ENCODE measurements at places on chromosomes 11 and 22.

- no peak for DNase-seq
These were observed 14.0 kb downstream of the EP300 start for GRCh38 chr22:41106122-41106968.

DNA sequence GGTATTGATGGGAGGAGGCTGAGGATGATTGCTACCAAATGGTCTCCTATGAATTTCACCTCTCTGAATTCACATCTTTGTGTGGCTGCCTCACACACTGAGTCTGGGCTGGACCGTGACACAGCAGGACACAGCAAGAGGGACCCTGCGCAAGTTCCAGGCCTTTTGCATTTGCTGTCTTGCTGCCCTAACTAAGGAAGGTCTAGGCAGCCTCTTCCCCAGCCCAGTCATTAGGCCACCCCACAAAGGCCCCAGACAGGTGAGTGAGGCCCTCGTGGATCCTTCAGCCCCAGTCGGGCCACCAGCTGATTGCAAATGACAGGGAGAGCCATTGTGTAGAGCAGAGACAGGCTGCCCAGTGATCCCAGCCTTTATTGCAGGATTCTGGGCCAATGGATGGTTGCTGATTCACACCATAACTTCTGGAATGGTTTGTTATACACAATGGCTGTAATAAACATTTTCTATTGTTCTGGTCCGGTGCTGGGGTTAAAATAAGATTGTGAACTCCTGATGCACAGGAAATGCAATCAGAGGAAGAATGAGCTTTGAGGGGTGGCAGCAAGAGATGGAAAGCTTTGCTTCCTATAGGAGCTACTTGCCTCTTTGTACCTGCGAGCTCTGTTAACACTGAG, 28.5 kb upstream of the CSNK2A3 start:
- DNase-seq = no peak

DNA sequence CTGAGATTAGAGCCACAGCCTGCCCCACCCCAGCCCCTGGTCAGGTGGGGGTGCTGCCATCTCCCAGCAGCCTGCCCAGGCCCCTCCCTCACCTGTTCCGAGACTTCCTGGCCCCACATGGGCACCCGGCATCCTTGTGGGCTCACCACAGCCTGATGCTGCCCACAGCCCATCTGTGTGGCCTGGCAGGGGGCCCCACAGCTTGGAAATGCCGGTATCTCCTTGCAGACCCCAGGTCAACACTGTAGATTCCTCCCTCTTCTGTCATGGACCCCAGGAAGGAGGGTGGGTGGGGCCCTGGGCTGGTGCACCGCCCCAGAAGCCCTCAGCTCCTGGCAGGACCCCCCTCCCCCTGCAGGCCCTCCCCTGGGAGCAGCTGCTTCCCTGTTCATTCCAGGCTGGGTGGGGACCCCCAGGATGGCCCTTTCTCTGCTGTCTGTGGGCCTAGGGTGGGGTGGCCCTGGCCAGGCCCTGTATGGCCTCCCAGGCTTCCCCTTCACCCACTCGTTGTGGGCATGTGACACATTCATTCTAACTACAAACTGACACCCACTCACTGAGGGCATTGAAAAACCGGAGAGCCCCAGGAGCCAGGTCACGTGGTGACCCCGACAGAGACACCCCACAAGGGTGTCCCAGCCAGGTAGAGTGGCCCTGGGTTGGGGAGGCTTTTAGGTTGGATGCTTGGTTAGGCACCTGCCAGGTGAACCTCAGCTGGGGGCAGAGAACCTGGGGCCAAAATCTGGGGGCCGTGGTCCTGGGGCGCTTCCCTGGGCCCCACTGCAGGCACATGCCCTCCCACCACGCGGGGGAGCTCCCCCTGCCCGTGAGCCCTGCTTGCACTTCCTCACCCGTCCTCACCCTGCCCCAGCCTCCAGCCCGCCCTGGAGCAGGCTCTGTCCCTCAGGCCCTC, 44.1 kb upstream of the CCDC188 start:
- no peak for DNase-seq

GRCh38 chr11:106311531-106312230, 234.2 kb downstream of the AASDHPPT start:
- no peak for DNase-seq

DNA sequence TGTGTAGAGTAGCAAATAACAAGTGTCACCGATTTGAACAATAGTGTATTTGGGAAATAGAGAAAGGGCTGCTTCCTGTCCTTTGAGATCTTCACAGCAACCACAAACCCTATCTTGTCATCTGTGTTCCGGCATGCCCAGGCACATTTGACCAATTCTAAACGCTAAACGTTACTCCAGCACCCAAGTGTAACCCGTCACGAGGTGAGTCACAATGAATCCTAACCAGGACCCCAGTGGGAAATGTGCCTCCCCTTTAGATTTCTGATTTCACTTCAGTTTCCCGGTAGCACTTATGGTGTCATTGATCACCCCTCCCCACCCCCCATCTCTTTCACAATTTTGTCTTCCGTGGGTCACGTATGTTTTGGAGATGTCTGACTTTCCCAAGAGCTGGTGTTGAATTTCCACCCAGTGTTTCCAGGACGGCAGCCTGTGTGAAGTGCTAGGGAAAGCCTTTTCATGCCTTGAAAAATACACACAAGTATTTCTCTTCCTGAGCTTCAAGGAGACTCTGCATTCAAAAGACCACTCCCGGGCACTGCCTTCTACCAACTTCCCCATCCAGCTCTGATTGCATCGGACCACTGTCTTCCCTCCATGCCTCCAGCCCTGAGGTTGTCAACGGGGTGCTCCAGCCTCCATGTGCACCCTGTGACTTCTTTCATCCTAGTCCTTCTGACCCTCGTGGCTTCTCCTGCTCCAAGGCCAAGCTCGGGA, 10.5 kb upstream of the C11orf24 start:
- peak; percentile 76 for DNase-seq

DNA sequence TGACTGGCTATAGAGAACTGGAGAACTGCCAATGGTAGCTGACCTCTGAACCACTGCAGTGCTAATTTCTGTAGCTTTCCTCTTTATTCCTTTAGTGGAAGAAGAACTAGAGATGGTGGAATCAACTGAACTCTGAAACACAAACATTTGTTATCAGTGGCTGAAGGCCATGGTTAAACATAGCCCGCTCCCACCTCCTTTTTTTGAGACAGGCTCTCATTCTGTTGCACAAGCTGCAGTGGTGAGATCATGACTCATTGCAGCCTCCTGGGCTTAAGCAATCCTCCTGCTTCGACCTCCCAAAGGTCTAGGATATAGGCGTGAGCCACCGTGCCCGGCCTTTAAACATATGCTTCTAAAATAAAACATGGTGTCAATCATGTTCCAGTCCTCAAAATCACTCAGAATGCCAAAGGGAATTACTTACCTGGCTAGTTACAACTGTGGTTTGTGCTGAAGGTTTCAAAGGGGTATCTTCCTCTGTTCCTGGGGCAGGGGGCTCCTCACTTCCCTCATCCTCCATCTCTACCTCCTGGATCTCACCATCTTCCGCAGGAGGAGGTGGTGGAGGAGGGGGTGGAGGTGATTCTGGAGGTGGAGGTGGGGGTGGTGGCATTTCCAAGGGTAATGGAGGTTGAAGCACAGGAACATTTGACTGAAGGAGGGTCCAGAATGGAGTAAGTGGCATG, 9.0 kb upstream of the AGBL2 start:
- DNase-seq = no peak

GRCh38 chr11:63536669-63537292, at the start of gene PLAAT4:
TSS of gene PLAAT4 (plus strand) at chr11:63536808. CDS start at chr11:63536869, 61 bp downstream.
- DNase-seq = peak; percentile 73

DNA sequence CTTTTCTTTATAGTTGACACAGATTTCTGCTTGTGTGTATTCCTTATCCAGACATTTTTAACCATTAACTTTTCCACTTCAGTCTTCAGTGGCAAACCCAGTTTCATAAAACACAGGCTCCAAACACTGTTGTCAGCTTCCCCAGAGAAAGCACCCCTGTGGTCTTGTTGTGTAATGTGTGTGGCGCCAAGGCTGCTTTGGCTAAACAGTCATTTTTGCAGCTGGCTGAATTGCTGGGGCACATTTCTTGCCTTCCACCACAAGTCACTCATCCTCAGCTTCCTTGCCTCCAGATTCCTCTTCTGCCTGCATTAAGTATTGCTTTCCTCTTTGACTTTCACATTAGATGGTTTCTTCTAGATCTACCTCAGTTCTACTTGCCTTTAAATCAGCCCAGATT, 40.5 kb downstream of the ARHGAP1 start:
- no peak for DNase-seq

- DNase-seq = no peak
These were observed 1.8 kb downstream of the FUT4 start for GRCh38 chr11:94545264-94546161.

DNA sequence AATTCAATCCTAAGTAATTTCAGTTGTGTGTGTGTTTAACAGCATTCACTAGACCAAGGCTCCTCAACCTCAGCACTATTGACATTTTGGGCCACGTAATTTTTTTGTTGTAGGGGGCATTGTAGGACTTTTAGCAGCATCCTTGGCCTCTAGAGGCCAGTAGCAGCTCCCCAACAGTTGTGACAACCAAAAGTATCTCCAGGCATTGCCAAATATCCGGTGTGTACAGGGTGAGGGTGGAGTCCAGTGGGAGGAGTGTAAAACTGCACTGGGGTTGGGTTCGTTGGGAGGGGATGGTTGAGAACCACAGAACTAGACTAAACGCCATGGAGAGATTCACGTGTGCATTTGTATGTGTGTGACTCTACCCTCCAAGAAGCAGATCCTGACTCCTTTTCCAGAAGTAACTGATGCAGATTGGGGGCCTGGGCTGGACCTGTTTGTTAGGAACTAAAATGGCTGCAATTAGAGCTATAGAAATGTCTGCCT, 5.9 kb upstream of the PHF21A start:
- DNase-seq = peak; percentile 44

DNA sequence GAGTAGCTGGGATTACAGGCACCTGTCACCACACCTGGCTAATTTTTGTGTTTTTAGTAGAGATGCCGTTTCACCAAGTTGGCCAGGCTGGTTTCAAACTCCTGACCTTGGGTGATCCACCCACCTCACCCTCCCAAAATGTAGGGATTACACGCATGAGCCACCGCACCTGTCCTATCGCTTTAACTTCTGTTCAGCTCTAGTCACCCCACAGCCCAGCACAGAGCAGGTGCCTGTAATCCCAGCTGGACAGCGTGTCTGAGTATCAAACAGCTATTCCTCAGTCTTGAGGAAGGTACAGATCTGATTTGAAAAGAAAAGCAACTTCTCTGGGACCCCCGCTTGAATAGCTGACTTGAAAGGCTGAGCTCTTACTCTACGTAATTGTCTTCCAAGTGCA, 149.1 kb downstream of the CTTN start:
- DNase-seq = no peak

GRCh38 chr11:9973921-9974320, 310.0 kb downstream of the SWAP70 start:
- no peak for DNase-seq
